ENCODE measurements at places on chromosomes 11 and 22.
A peak's percentile ranks its signal among the peaks of the same experiment; 100 is the strongest.

GRCh38 chr11:47499614-47500013, 50.7 kb upstream of the RAPSN start:
- DNase-seq, result no peak

- DNase-seq, result peak; percentile 93
These were observed 9.4 kb downstream of the PGM2L1 start for GRCh38 chr11:74388678-74389327.

- DNase-seq, result no peak
These were observed 11.0 kb downstream of the TOB2 start for GRCh38 chr22:41435560-41435959.

DNA sequence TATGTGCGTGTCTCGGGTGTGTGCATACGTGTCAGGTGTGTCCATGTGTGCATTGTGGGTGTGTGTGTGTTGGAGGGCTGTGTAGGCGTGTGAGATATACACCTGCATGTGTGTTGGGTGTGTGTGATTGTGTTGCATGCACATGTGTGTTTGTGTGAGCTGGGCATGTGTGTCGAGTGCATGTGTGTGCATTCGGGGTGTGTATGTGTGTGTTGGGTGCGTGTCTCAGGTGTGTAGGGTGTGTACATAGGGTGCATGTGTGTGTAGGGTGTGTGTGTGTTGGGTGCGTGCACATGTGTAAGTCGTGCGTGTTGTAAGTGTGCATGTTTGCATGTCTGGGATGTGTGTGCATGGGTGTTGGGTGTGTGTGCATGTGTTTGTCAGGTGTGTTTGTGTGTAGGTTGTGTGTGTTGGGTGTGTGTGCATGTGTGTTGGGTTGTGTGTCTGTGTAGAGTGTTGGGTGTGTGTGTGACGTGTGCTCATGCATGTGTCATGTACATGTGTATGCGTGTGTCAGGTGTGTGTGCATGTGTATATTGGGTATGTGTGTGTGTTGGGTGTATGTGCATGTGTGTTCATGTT, 4.1 kb downstream of the MUC6 start:
- no peak for DNase-seq

- no peak for DNase-seq
These were observed 7.1 kb downstream of the DCPS start for GRCh38 chr11:126310992-126311310.

DNA sequence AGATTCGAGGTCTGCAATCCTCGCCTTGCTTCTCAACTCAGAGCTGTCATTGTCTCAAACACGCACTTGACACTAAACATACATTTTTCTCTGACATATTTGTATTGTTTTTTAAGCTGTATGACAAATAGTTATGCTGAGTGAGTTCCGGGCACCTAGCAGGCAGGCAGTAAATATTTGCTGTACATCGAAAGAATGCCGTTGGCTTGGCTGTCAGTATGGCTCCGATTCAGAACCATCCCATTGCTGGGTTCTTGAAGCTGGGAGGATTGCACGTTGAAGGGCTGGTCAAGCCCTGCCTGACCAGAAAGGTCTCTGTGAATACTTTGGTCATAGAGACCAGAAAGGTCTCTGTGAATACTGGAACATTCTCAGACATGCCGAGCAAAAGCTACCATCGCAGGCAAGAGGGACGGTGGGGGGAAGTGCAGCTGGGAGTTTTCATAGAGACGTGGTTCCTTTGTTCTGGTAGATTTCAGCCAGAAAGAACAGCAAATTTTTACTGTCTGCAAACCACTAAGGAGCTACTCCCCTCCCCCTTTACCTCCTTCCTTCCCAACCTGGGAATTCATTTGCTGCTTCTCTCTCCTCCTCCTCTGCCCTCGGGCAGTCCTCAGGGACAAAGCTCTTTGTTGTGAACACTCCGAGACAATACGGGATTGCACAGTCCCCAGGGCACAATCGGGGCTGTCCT, 202.2 kb upstream of the SORL1-AS1 start:
- peak; percentile 68 for DNase-seq

- DNase-seq, result no peak
These were observed 64.3 kb upstream of the PPARA start for GRCh38 chr22:46085828-46086576.

- peak; percentile 54 for DNase-seq
These were observed 44.6 kb downstream of the PHF21B start for GRCh38 chr22:44965171-44965570.

DNA sequence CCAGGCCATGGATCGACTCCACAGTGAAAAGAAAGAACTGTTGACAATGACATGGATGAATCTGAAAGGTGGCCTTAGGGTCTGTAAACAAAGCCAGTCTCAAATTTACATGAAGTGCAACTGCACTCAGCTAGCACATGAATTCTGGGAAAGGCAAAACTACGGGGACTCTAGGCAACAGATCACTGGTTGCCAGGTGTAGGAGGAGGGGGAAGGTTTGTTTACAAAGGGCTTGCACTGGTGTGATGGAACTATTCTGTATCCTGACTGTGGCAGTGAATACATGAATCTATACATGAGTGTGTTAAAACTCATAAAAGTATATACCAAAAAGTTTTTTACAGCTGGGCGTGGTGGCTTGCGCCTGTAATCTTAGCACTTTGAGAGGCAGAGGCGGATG, 27.3 kb downstream of the ALX4 start:
- DNase-seq, result peak; percentile 15

DNA sequence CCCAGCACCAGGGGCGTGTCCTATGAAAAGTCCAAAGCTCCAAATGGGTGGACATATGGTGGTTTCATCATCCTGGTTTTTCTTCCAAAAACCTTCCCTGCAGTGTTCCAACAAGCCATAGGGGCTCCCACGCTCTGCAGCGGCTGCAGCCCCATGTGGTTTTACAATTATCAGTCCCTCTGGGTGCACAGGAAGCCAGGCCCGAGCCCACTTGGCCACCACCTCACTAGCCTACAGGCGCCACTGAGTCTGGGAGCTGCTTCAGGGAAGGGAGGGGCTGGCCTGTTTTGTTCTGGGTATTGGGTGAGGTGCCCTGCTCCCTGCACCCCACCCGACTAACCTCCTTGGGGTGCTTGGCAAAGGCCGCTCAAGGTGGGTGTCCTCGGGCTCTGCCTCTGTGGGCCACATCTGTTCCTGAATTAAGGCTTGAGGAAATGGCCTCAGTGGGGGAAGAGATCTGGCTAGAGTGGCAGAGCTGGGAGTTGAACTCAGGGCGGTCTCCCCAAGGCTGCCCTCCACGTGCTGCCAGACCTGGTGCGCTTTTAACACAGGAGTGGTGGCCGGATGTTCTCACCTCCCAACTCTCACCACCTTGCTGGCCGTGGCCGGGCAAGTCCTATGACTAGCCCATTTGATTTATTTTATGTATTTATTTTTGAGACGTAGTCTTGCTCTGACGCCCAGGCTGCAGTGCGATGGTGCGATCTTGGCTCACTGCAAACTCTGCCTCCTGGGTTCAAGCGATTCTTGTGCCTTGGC, 5.3 kb upstream of the CDC42BPG start:
- no peak for DNase-seq

GRCh38 chr11:4862447-4863236, 13.6 kb upstream of the OR51S1 start:
- DNase-seq, result no peak

GRCh38 chr11:73969991-73970800, 12.4 kb downstream of the UCP2 start:
- peak; percentile 75 for DNase-seq

GRCh38 chr22:32832174-32832573, 30.7 kb downstream of the TIMP3 start:
- no peak for DNase-seq

GRCh38 chr11:94602430-94603372, 35.5 kb downstream of the PIWIL4 start:
- peak; percentile 97 for DNase-seq

GRCh38 chr22:19904174-19904856, 37.3 kb upstream of the COMT start:
- DNase-seq, result no peak

DNA sequence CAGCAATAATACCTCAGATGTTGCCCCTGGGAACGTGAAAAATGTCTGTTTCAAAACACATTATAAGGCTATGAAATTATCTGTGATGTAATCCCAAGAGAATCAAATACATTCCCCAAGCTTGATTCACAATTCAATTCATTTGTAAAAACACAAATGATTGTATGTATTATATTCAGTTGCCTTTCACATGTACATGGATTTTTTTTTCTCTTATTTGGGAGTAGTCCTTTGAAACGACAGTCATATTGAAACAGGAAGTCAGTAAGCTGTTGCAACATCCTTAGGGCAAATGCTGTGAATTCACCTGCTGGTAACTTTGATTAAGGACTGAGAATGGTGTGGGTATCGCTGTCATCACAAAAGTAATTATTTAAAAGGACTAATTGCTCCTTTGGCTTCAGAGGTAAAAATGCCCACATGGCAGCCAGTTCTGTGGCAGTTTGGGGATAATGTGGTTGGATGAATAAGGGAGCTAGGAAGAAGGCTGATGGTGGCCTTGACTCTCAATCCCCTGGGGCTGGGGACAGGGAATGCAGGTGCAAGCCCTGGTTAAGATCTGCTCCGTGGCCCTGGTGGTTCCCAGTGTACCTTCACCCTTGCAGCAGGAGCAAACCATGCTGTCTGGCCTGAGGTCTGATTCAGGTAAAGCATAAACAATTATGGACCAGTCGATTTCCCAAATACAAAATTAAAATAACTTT, 13.2 kb downstream of the EHF start:
- peak; percentile 55 for DNase-seq

GRCh38 chr11:118060081-118060661, 16.7 kb upstream of the TMPRSS4 start:
- no peak for DNase-seq

- DNase-seq, result no peak
These were observed 1.3 kb downstream of the SRRD start for GRCh38 chr22:26485013-26485412.

DNA sequence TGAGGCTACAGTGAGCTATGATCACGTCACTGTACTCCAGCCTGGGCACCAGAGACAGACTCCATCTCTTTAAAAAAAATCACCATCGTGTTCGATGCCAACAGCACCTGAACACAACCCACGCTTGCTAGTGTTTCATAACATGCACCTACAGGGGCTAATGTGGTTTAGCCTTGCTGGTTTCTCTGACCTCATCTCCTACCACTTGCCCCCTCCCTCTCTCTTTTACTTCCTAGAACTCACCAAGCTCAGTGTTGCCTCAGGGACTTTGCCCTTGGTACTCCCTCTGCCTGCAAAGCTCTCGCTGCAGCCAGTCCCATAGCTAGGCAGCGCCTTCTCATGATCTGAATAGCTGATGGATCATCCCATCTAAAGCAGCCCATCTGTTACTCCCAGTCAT, 99.8 kb downstream of the FBXO7 start:
- DNase-seq, result no peak

GRCh38 chr11:11444804-11445131, 91.7 kb upstream of the CSNK2A3 start:
- no peak for DNase-seq

DNA sequence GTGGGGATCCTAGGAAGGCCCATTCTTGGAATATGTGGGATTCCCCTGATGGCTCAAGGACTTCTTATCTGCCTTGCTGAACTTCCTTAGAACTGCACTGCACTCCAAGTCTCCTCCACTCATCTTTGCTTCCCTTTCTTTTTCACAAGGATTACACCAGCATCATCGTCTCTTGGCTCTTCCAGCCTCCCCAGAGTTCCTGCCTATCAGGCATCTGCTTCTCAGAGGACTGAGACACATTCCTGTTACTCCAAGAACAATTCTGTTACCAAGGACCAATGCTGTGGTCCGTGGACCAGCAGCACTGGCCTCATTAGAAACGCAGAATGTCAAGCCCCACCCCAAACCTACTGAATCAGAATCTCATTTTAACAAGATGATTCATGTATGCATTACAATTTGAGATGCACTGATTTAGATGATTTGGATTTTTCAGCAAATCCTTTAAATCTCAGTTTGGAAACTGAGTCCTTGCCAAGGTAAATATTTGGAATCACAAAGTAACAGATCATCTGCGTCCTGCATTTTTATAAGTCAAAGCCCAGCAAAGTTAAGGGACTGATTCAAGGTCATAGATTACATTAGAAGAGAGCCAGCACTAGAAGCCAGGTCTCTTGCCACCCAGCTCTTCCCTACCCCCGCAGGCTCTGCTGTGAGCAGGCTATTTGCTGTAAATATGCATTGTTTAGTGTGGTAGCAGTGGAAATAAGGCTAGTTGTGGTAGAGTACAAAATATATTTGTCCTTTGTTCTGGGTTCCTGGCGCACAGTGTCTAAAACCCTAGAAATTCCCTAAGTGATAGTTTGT, 110.9 kb downstream of the SWAP70 start:
- no peak for DNase-seq

GRCh38 chr11:31797190-31798056, 13.7 kb downstream of the PAX6 start:
- DNase-seq, result peak; percentile 7

- DNase-seq, result no peak
These were observed 132.3 kb downstream of the COMMD9 start for GRCh38 chr11:36156817-36157519.

DNA sequence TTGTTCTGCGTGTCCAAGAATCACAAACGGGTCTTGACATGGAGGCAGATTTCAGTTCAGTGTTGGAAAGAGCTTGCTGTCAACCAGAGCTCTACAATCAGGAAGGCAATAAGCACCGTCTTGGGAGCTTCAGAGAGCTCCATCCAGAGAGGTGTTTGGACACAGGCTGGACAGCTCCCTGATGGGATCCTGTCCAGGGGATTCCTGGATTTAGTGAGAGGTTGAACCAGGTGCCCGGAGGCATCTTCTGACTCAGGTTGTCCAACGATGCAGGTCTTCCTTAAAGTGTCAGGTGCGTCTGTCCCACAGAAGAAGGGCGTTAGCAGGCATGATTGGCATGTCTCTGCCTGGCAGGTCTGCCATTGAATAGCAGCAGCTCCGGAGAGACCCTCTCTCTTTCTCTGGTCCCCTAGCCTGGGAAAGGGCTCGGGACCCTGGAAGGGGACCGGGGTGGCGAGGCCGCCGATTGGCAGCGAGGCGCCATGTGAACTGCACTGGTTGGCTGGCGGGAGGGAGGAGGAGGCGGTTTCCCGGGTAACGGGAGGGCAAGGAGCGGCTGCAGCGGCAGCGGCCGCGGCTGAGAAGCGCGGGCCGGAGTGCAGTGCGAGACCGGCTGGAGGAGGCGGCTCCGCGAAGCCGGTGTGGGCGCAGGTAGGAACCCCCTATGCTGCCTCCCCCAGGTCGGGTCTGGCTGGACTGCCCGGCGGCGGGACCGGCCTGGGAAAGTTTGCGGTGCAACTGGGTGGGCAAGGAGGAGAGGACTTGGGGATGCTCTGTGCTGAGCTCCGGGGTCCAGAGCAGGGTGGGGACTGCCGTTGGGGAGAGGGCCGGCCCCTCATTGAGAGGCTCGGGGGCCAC, 104.1 kb upstream of the E2F8 start:
- DNase-seq, result peak; percentile 69

Measured in DMS53 (cell line).